Stimulated activated CD4-positive, alpha-beta T cell treated with anti-CD3 and anti-CD28 coated beads, Interleukin-4, amount 100 ng/mL, for 24 hours (primary cell): ENCODE measurements at places on chromosomes 6 and 20.

DNA sequence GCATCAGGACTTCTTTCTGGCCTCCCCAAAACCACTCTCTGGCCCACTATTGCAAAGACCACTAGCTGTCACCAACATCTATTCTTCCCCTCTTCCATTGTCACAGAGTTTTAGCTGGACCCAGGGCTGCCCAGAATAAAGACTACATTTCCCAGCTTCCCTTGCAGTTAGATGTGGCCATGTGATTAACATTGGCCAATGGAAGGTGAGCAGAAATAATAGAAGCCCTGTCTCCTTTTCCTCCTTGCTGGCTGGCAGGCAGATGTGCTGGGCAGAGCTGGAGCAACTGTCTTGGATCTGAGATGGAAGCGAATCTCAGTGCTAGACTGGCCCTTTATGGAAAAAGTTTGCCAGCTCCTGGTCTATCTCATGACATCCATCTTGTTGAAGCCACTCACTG lies 97.0 kb downstream of the KCNB1 start:
- no peak for DNase-seq

DNA sequence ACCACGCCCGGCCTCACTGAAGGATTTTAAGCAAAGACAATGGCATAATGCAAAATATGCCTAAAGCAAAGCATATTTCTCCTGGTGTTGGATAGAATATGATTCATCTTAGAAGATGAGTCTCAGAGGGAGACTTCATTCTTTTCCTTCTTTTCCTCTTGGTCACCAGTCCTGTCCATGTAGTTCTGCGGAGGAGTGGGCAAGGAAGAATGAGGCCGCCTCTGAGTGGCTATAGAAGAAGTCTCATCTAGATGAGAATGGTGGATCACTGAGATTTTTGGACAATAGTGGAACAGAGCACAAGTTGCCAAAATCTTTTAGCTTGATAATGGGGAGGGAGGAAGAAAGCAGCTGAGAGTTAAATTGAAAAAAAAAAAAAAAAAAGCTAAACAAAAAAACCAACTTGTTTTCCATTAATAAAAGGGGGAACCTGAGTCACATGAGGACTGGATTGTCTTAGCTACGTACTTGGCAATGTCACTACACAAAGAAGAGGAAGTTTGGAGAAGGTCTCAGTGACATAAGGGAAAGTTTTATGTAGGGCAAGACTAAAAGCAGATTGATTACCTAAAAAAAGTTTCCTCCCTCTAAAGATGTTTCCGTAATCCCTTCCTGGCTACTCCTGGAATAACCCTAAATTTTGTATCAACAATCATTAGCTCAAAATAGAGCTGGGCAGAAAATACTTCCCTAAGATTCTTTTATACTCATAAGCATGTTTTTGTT lies 6.0 kb downstream of the CD83 start:
- DNase-seq = no peak

DNA sequence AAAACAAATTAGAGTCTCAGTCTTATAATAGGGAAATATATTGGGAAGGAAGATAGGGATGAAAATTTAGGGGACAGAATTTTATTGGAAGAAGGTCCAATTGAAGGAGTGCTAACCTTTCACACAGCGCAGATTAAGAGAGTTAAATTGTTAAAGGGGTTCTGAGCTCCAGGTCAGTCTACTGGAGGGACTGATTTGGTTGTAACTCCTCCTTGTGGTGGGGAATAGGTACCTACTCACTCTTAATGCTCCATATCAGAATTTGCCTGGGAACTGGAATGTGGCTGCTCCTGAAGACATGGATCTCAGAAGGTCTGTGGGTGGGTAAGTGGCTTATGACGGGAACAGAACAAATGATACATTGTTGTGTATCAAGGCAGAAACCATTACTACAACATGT lies 143.5 kb downstream of the FLRT3 start:
- DNase-seq = no peak

- DNase-seq = no peak
These were observed 21.6 kb downstream of the SERINC3 start for GRCh38 chr20:44500221-44500620.

- no peak for DNase-seq
These were observed 245.3 kb downstream of the FARS2 start for GRCh38 chr6:5506597-5506996.

GRCh38 chr6:30820193-30820592 lies 64.1 kb upstream of the DDR1 start:
- no peak for DNase-seq

GRCh38 chr20:41074441-41074840 lies 45.8 kb downstream of the TOP1 start:
- no peak for DNase-seq

GRCh38 chr6:136720045-136720770 lies 72.1 kb downstream of the MAP3K5 start:
- no peak for DNase-seq

DNA sequence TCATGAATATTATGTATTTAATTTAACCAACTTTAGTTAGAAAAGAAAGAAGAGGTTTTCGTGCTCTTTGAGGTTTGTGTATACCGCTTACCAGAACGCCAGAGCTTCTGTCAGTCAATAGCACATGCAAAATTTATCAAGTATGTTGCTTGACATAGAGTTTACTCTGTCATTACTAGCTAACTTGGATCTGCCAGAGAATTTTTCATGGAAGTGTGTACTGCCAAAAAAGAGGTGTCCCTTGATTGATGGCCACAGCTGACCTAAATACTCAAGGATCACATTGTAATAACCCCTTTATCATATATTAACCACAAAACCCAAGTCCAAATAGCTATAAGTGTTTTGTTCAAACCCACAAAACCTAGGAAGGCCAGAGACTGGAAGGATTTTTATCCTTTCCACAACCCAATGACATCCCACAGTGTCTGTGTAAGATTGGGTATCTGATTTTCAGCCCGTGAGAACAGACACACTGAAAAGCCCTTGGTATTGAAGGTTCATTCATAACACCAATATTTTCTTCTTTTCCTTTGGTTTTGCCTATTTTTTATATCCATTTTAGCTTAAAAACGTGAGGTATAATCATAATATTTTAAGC lies 194.0 kb upstream of the EYA4 start:
- DNase-seq = no peak

DNA sequence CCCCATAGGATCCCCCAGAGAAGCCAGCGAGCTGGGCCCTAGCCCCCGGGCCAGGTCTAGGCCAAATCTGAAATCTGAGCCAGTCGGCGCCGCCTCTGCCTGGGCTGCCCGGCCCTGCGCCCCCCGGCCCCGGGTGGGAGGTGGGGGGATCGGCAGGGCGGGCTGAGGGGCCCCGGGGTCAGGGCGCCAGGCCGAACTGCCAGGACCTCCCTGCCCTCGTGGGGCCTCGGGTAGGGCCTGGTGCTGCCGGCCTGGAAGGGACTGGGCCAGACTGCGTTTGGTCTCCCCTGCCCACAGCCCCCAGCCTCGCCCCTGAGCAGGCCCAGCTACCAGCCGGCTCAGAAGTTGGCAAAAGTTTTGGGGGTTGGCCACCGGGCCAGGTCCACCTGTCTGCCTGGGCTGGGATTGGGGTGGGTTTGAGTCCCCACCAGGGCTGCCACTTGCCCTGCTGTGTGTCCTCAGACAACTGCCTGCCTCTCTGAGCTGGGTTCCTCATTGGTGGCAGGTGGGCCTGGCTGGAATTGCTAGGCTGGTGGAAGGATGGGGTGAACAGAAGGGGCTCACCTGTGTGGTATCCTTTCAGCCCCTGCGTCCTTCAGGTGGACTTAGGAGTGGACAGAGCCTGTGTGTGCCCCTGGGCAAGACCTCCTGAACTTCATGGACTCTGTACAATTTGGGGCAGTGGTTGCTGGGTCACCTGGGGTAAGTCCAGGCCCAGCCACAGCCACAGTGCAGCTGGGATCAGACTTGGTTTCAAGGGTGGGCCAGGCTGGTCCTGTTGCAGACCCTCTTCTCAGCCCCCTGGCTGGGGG lies 801 bp downstream of the SRC start:
- DNase-seq = no peak

DNA sequence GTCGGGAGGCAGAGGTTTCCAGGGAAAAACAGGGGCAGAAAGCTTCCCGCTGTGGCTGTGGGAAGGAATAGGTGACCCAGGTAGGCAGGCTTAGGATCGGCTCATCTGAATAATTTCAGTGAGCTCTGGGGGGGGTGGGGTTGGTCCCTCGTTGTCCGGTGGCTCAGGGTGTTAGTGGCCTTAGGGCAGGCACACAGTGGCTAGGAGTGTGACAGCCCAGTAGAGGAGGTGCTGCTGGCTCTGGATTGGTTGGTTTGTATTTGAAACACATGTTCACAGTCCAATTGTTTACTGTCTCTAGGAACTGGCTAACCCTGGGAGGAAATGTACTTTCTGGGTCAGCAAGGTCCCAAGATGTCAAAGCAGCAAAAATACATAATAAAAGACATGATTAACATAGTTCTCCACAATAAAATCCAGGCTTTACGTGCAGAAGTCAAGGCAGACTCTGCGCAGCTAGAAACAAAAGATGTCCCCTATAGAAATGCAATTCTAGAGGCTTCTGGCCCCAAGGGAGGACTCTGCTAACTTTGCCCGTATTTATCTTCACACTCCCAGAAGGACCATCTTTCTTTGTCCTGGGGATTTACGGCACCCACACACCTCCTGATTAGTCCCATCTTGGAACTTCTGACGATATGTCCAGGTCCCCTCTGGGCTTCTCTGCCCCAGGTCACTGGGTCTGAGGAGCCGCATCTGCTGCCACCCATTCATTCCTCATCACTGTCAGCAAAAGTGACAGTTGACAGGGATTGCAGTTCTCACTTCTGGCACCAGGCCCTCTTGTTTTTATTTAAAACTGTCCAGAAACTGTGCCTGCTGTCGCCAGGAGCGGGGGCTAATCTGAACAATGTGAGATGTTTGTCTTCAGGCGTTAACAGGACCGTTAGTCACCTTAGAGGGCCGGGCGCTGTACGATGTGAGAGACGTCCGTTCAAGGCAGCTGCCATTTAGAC lies 18.7 kb downstream of the MOCS3 start:
- DNase-seq = no peak
